ENCODE measurements at places on chromosomes 4 and X.

- DNase-seq: no peak
Observed at GRCh38 chr4:108937066-108937465, 174.2 kb upstream of the ETNPPL start.

DNA sequence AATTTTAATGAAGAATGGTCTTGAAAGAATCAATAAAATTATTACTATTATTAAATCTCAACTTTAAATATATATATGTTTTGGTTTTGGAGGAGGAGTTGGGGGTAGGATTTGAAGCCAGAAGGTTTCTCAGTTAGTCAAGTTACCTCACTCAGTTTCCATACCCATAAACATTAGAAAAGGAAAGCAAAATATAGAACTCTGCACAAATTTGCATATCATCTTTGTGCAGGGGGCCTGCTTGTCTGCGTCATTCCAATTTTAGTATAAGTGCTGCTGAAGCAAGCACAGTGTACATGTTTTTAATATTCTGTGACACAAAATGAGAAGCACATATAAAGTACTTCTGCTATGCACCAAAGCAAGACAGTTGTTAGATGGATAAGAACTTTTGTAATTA lies 47.5 kb upstream of the SCRG1 start:
- no peak for DNase-seq

- no peak for DNase-seq
Observed at GRCh38 chr4:25860586-25861279, 2.1 kb downstream of the SEL1L3 start.

DNA sequence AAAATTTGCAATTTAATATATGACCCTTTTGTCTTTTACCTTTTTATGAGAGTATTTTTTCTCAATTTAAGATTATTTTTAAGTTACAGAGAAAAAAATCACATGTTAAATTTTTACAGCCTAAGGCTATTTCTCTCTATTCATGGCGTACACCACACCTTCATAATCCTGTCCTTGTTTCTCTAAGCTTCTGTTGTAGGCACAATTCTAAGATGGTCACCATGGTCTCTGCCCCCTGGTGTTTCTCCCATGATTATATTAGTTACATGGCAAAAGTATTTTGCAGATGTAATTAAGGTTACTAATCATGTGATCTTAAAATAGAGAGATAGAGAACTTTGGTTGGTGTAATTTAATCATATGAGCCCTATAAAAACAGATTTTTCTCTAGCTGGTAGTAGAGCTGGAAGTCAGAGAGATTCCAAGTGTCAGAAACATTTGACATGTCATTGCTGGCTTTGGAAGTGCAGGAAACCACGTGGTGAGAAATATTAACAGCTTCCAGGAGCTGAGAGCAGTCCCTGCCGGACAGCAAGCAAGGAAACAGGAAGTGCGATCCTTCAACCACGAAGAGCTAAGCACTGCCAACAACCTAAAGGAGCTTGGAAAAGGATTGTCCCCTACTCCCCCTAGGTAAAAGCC lies 89.8 kb downstream of the EIF4E start:
- DNase-seq: no peak

DNA sequence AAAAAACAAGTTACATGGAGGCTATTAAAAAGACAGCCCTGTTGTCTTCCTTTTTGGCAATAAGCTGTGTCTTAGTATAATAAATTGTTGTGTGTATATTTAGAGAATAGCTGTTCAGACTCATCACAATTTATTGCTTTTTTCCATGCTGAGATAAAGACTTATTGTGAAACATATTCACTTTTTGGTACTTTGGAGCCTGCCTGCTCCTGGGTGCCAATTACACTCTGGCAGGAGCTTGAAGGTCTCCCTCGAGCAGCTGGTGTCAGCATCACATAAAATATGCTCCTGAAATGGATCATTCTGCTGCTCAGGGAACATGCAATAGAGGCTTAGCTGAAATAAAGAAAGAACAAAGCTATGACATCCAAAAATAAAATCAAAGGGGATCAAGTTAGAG lies 211.6 kb upstream of the DKK2 start:
- DNase-seq: no peak

- DNase-seq: no peak
Observed at GRCh38 chr4:88616275-88617150, 24.2 kb downstream of the HERC3 start.

DNA sequence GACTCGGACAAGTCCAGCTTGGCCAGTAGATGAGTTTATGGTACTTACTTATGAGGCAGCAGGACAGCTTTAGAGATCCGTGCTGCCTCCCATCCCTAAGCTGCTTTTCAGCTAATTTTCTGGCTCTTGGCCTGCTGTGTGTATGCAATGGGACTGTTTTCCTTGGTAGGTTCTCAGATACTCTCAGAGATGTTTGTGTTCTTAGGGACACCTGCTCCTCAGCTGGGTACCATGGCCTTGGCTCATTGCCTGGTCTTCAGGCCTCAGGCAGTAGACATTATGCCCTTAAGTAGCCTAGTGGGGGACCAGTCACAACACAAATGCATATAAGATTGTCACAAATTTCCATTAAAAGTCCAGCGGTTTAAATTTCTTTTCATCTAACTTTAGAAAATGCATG lies 688.0 kb downstream of the PCDH7 start:
- no peak for DNase-seq

GRCh38 chr4:54101190-54102041 lies 1.5 kb downstream of the GSX2 start:
- peak; percentile 64 for DNase-seq

DNA sequence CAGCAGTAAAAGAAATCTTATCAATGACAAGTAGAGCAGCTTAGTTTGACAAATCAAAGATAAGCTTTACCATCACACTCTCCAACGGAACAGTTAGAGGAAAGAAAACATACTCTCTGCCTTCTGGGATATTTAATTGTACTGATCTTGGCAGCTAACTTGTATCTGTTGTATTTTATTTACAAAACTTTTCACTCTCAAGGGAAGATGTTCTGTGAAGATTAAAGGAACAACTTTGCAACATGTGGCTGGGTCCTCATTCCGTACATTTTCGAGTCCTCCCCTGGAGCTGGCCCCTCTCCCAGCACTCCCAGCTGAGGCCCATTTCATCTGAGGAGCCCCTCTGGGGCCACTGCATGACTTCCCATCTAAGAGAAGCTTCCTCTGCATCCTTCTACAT lies 74.4 kb downstream of the RPS3A start:
- DNase-seq: no peak

GRCh38 chrX:29948653-29949052 lies 266.7 kb upstream of the MAGEB2 start:
- DNase-seq: no peak

DNA sequence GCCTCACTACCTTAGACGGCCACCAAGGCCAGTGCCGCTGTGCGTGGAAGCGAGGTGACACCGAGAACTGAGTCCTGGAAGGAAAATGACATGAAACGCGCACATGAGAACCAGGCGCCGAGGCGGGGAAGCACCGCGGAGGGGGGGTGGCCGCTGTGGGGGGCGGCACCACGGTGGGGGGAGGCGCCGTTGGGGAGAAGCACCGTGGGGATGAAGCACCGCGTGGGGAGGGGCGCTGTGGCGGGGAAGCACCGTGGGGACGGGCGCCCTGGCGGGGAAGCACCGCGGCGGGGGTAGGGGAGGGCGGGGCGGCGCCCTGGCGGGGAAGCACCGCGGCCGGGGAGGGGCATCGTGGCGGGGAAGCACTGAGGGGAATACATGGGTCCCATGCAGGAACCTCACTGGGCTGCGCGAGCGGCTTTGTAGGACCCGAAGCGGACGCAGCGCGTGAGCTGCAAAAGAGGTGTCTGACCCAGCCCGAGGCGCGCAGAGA lies 28.0 kb downstream of the PPP2R3B start:
- no peak for DNase-seq

- no peak for DNase-seq
Observed at GRCh38 chrX:46184749-46185148, 360.5 kb downstream of the ZNF674 start.

DNA sequence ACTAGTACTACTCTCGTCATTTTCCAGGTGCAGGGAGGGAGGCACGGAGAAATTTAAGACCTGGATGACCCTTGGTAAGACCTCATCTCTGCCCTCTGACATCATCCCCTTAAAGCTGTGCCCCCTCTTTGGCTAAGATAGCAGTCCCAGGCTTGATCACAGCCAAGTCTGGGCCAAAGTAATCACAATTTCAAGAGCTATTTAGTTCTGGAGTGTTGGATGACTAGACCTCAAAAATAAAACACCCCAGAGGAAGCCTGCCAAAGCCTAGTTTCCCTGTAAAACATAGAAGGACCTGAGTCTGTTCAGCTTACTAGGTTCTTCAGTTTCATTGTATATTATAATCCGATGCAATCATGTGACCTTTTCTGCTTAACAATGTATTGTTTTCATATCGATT lies 144.6 kb upstream of the ARHGEF9 start:
- no peak for DNase-seq

GRCh38 chr4:169675825-169676224 lies 55.4 kb downstream of the CLCN3 start:
- DNase-seq: no peak

- no peak for DNase-seq
Observed at GRCh38 chr4:185357211-185357610, 38.5 kb downstream of the LRP2BP start.

GRCh38 chr4:177403746-177404145 lies 38.5 kb downstream of the AGA start:
- DNase-seq: no peak

- DNase-seq: no peak
Observed at GRCh38 chrX:140710710-140711109, 1.2 kb downstream of the LINC00632 start.

- no peak for DNase-seq
Observed at GRCh38 chrX:21745756-21746155, 12.2 kb downstream of the SMPX start.

- DNase-seq: no peak
Observed at GRCh38 chrX:252244-252956, 28.8 kb upstream of the PLCXD1 start.

DNA sequence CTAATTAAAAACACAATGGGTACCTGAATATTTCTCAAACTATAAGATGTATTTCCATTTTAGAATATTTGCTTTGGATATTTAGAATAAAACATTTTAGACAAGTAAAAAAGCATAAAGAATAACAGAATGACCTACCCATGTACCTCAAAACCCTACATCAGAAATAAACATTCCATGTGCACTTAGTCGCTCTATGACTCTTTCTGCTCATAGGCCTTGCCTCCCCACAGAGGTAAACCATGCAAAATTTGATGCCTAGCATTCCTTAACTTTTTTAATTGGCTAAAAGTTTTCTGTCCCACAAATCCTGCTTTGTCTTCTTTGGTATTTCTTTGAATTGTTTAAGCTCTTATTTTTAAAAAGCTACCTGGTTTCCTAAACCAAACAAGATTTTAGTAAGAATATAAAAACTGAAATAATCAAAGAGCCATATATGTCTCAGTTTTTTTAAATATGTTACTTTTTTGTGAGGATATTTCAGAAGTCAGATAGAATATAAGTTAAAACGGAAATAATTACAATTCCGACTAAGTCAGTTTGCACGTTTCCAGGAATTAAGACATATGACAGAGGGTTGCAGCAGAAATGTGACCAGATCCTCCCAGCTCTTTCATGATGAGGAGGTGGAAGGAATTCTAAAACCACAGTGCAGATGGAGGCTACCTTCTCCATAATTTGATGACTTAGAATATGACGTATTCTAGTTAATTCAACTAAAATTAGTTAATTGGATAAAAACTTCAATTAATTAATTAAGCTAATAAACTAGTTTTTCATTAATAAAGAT lies 102.5 kb downstream of the FIP1L1 start:
- no peak for DNase-seq

- no peak for DNase-seq
Observed at GRCh38 chrX:84165711-84166110, 22.3 kb downstream of the RPS6KA6 start.

DNA sequence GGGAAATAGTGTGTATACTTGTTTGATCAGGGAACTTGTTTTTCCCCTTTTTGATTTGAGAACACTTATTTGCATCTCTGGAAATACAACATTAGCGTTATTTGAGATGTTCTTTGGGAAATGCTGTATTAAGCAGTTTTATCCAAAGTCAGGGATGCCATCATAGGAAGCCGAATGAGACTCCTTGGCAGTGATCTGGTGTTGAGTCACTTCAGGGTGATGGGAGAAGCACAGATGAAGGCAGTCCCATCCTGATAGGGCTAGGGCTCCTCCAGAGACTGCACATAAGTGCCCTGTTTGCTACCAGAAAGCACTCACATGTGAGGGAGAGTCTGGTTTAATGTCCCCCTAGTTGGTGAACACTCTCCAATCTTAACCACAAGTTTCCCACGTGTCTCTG lies 62.3 kb downstream of the IL1RAPL1 start:
- no peak for DNase-seq

DNA sequence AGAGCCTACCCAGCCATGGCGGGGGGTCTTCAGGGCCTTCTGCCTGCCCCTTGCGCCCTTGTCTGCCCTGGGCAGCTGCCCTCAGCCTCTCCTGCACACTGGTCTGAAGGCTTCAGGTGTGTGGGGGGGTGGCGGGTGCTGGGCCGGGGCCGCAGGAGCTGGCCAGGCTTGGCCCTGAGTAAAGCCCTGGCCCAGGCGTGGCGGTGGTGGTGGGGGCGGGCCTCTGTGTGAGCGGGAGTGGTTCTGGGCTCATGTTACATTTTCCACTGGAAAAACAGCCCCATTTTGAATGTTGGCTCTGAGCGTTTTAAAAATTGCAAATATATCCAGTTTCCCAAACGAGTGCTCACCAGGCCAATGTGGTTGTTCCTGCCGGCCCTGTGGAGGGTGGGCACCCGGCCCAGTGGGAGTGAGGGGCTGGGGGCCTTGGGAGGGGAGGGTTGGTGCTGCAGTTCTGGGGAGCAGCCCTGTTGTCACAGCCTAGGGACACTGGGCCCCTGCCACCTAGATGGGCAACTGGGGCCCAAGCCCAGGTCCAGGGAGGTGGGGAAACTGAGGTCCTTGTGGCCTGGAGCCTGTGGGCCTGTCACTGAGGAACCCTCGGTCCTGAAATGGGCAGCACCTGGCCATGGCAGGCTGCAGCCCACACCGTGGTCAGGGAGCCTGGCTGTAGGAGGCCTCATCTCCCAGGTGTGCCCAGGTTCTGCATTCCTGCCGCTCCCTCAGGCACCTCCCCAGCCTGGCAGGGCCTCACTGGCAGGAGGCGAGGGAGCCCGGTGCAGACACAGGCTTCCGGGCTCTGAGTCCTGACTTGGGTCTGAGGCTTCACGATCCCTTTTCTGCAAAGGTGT lies 28.3 kb downstream of the FGFRL1 start:
- DNase-seq: no peak

GRCh38 chrX:133852401-133852800 lies 133.0 kb downstream of the GPC3 start:
- no peak for DNase-seq

DNA sequence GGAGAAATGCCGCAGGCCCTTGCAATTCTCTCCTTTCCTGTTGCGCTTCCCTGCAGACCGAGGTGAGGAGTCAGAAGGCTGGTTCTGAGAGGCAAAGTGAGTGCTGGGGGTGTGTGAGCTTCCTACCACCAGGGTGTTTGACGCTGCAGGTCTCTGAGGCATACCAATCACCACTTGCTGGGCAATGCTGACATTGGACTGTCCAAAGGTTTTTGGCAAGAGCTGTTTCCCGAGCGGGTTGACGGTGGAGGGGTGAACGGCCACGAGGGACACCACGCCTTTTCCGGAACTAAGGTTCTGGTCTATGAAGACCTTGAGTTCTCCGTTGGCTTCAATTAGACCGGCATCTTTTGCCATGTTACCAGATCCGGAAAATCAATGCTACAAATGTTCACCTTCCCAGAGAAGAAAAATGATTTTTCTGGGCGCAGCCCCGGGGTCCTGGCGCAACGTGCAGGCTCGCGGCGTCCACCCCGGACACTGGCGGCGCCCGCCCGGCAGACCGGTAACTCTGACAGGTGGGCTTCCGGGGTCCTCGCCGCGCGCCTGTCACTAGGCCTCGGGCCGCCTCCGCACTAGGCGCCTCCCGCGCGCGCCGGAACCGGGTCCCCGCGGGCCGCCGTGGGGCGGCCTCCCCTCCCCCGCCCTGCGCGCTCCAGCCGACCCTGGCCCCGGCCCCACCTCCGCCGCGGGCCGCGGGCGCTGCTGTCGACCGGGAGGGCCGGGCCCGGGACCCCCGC lies 44.9 kb upstream of the FAM47C start:
- DNase-seq: peak; percentile 53

Data from H9 (cell line).